ENCODE measurements at places on chromosomes 2 and 18.

DNA sequence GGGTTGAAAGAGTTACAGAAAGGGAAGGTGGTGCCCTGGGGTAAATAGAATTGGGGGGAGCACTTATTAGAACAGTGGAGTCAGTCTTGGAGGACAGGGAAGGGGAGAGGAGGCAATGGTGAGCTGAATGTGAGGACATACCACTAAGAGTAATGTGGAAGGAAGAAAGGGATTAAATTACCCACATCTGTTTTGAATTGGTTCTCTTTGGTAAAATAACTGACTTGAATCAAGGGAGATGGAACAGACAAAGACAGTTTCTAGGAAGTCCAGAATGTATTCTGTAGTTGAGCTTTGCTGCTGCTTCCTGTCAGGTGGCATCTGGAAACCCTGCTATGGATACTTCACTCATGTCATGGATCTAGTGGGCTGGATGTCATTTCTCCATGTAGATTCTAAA lies 6.7 kb downstream of the SETBP1 start:
- no peak for DNase-seq

DNA sequence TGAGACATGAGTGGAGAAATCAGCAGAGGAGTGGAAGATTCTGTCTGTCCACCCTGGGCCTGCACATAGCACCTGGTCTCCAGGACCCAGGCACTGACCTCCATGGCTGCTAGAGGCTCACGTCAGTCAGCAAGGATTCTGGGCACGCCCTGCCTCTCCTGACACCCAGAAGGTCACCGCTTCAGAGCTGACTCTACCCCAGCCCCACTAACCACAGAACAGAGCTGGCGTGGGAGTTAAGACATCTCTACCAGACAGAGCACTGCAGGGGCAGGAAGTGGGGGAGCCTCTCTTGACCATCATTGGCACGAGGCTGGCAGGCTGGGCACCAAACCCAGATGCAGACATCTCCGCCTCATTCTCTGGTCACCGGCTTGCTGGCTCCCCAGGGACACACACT lies 3.0 kb downstream of the ADCY3 start:
- no peak for DNase-seq

GRCh38 chr2:229407170-229407569 lies 136.1 kb upstream of the PID1 start:
- peak; percentile 39 for DNase-seq

GRCh38 chr2:139478165-139478914 lies 698.1 kb upstream of the NXPH2 start:
- no peak for DNase-seq

- peak; percentile 50 for DNase-seq
Measured at GRCh38 chr2:31137211-31138036, 816 bp downstream of the GALNT14 start.

- peak; percentile 75 for DNase-seq
Measured at GRCh38 chr18:8912348-8913326, 189.9 kb upstream of the NDUFV2 start.

DNA sequence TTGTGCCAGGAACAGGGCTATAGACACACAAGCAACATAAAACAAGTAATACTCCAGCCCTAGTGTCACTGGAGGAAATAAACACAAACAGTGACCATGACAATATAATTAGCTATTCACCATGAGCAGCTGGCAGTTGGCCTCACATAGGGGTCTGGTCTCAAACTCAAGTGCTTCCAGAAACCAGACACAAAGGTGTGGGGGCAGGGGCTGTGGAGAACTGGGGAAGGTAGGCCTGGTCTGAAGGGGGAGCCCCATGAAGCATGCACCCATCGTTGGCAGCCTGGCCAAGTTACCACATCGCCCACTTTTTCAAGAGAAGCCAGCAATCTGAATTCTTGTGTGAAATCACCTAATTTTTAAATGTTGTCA lies 49.5 kb upstream of the SP3 start:
- DNase-seq = no peak

GRCh38 chr2:221255862-221256261 lies 316.2 kb downstream of the EPHA4 start:
- no peak for DNase-seq

DNA sequence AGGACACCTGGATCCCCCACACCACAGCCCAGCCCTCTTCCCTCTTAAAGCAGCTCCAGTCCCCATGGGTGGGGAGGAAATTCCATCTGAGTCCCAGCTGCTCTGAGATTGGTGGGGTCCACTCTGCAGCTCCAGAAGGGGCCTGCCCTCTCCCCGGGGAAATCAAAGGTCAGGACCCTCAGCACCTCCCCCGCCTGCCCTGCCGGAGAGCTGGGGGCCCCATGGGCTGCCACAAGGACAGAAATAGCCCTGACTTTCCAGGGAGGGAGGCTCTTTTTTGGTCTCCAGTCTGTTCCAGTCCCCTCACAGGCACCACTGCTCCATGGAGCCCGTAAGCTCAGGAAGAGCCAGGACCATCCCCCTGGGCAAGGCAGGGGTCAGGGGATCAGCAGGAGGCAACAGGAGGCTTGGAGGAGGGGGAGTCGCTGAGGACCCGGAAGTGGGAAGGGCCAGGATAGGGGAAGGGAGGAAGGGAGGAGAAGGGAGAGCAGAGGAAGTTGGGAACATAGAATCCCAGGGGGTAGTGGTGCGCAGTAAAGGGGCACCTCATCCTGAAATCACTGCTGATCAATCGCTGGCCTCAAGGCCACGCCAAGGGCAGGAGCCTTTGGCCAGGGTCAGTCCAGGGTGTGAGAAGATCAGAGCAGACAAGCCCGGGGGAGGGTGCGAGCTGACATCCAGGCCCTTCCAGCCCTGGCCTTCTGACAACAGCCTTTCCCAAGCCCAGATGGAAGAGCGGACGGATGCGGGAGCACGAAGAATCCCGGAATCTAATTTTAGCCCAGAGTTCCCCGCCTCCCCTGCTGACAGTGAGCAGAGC lies 7.6 kb downstream of the ADRA2B start:
- peak; percentile 73 for DNase-seq

DNA sequence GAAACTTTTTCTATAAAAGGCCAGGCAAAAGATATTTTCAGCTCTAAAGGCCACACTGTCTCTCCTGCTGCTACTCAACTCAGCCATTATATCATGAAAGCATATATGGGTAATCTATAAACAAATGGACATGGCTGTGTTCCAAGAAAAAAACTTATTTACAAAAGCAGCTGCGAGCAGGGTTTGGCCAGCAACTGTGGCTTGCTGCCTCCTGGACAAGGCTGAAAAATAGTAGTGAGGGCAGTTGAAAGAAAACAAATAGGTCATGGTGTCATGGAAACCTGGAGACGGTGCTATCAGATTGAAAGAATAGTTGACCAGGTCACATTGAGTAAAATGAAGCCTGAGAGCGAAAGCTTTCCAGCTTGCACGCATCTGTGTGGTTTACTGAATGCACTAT lies 89.2 kb upstream of the LRATD1 start:
- DNase-seq = no peak

- DNase-seq = no peak
Measured at GRCh38 chr18:25141399-25141798, 210.6 kb downstream of the ZNF521 start.

DNA sequence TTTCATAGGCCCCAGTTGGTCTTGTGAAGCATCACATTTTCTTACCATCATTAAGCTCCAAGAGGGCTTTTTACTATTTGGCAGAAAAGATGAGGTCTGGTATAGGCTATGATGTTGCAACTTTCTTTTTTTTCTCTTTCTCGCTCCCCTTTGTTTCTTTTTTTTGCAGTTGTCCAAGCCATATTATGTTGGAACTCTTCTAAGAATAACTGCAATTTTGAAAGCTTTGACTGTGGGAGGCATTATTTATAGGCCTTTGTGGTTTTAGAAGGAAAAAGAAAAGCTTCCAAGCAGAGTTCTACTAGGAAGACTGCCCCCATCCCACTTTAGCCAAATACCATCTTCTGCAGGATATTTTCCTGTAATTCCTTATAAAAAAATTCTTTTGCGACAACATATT lies 571.6 kb downstream of the ARHGAP15 start:
- no peak for DNase-seq

- DNase-seq = peak; percentile 89
Measured at GRCh38 chr2:160492401-160493226, 993 bp downstream of the RBMS1 start.

- no peak for DNase-seq
Measured at GRCh38 chr2:104577143-104577542, 276.8 kb upstream of the POU3F3 start.

DNA sequence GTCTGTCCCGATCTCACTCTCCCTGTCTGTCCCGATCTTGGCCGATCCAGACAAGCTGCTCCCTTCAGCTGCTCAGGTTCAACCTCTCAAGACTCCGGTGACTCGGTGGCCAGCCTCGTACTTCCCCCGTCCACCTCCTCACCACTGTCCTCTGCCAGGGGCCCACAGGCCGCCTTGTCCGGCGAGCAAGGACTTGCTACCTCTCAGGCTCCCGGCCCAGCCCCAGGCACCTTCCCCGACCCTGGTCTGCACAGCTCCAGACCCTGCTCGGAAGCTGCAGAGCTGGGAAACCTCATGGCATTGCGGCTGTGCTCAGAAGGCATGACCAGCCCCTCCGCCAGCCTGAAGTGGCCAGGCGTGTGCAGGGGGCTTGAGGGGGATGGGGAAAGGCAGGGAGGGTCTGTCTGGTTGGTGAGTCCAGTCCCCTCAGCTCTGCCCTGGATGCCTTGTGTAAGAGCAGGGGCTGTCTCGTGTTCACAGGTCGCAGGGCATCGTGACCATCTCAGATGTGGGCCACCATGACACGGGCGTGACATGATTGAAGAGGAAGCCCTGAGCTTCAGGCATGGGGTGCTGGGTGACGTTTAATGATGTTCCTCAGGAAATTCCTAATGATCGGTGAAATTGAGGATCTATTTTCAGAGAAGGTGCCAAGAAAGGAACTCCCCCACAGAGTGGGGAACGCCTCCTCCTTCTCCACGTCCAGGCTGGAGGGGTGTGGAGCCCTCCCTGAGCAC lies 121.2 kb upstream of the CTDP1 start:
- DNase-seq = no peak

DNA sequence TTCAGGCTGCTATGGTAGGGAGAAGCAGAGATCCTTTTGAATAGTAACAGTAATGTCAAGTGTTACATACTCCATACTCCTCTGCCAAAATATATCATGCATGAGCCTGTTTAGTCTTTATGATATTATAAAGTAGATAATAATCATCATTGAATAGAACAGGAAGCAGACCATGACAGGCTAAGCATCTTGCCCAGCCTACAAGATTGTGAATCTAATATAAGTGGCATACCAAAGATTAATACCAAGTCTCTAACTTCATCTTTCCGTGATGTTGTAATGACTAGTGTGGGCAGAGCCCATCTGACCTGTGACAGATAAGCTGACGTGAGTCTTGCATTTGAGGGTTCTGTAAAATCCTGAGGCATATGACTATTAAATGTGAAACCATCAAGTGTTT lies 13.1 kb downstream of the NDUFB3 start:
- no peak for DNase-seq

DNA sequence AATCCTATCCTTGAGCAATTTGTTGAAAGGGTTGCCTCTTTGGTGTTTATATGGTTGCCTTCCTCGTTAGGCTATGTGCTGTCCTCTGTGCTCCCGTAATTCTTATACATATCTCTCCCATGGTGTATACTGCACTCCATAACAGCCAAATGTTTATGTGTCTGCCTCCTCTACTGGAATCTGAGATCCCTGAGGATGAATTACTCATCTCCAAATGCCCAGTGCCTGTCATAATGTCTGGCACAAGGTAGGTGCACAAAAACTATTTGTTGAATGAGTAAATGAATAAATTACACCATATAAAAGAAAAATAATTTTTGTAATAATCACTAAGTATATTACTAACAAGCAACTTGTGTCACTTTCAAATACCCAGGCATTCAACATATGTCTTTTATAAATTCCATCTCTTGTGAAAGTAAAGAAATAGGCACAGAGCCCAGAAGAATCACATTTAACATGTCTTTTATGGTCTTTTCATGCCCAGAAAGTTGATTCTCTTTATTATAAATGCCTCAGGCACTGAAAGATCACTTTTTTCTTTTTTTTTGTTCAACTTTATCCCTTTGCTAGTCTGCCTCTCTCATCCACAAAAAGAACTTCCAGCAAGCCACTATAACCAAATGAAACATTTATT lies 164.9 kb downstream of the CCDC148 start:
- DNase-seq = no peak

GRCh38 chr2:230868947-230869913 lies 4.5 kb downstream of the ITM2C start:
- DNase-seq = no peak

DNA sequence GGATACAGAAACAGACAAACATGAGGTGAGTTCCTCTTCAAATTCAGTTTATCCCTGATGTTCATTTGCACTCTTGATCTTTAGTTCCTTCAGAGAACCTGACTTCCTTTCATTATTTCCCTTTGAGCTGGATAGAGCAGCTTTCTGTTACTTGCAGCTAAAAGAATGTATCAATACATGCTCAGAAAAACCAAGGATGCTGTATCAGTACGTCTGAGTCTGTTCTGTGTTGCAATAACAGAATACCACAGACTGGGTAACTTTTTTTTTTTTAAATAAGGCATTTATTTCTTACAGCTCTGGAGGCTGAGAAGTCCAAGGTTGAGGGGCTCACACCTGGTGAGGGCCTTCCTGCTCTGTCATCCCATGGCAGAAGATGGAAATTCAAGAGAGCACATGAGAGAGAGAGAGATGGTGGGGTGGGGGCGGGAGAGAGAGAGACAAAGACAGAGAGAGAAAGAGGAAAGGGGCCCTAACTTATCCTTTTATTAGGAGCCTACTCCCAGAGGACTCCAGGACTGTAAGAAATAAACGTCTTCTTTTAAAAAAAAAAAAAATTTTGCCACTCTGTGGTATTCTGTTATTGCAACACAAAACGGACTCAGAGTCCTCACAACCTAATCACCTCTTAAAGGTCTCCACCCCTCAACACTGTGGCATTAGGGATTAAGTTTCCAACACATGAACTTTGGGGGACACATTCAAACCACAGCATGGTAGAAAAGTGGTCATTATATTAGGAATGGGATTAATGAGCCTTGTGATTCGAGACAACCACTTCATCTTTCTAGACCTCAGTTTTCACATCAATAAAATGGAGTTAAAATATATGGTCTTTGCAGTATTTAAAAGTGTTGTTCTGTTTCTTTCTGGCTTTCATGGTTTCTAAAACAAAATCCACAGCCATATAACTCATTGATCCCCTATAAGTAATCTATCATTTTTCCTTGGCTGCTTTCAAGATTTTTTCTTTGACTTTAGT lies 18.4 kb upstream of the SELENOI start:
- DNase-seq = no peak

DNA sequence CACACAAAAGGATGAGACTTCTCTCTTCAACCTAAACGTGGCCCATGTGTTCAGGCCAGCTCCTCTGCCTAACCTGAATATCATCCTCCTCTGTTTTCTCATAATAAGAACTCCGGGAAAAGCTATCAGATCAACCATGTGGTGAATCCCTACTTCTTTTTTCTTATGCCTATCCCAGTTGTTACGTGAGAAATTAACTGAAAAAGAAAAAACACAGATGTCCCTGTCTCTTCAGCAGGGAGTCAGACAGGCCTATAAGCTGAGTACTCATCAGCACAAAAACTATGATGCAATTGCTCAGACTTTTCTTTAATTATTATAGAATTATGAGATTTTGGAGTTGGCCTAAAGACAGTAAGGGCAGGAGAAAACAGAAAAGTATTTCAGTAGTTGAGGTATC lies 613.0 kb upstream of the FSHR start:
- DNase-seq = no peak

- no peak for DNase-seq
Measured at GRCh38 chr18:23828426-23828825, 139.2 kb downstream of the LAMA3 start.

- no peak for DNase-seq
Measured at GRCh38 chr2:36409935-36410334, 54.4 kb downstream of the CRIM1 start.

GRCh38 chr2:204205082-204205481 lies 268.5 kb downstream of the ICOS start:
- DNase-seq = no peak

All from right forelimb (tissue), 1 donor.